ENCODE measurements at places on chromosomes 13 and 19.

GRCh38 chr13:81207231-81207630, 866.3 kb upstream of the SPRY2 start:
- DNase-seq, result no peak

DNA sequence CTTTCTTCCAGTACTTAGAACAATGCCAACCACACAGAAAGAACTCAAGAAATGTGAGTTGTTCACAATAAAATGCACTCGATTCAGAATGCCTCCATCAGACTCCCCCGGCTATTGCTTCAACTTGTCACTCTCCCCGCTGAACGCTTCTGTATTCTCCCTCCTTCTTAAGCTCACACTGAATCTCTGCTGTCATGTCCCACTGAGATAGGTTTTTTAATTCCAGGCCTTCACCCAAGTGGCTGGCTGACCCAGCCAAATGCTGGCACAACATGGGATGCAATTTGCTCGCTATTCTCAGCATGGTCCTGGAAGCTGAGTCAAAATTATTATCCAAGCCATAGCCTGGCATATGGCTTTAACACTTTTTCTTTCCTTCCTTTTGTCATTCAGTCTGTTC, 76.8 kb upstream of the SERP2 start:
- DNase-seq, result no peak

DNA sequence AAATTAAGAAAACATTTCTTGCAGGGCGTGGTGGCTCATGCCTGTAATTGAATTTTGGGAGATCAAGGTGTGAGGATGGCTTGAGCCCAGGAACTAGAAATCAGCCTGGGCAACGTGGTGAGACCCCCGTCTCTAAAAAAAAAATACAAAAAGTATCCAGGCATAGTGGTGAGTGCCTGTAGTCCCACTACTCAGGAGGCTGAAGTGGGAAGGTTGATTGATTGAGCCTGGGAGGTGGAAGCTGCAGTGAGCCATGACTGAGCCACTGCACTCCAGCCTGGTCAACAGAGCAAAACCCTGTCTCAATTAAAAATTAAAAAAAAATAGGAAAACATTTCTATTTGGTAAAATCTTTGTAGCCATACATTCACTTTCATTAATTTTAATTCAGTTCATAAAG, 526.5 kb downstream of the PCDH9 start:
- DNase-seq, result no peak

- no peak for DNase-seq
These were observed 258.8 kb downstream of the ZNF536 start for GRCh38 chr19:30631033-30631370.

DNA sequence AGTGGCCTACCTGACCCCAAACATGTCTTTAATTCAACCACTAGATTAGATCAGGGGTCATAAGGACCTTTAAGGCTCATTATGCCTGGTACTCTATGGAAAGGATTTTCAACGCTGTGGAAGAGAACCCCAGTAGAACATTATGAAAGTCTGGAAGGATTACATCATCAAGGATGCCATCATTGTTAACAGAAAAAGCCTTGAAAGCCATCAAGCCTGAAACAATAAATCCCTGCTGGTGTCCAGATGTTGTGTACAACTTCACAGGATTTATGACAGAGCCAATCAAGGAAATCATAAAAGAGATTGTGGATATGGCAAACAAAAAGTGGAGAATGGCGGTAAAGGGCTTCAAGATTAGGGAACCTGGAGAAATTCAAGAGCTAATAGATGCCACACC, 59.7 kb downstream of the NAA16 start:
- DNase-seq, result no peak

DNA sequence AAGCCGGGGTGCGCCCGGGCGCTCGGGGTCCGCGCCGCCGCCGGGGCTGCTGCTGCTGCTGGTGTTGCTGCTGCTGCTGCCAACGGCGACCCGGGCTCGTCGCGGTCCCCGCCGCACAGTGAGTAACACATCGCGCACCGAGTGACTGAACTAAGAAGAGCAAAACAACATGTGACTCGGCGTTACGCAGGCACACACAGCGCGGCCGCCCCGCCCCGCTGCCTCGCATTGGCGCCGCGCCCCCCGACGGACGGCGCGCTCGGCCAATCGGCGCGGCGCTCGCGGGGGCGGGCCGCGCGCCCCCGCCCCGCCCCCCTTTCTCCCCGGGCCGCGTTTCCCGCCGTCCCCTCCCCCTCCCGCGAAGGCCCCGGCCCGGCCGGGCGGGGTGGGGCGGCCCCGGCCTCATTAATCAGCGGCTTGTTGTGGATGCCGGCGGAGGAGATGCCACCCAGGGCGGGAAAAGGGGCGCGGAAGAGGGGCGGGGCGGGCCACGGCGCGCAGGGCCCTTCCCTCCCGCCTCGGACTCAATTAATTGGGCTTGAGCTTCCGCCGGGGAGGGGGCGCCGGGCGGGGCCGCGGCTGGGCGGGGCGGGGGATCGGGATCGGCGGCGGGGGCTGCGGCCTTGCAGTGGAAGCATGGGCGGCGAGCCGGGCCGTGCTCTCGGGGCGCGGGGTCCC, at the start of gene IRS2:
Gene IRS2, minus strand, starts transcription at position 127 of the 678 bp plus-strand sequence. CDS start 530 bp downstream, outside the sequence.
- DNase-seq, result peak; percentile 88

DNA sequence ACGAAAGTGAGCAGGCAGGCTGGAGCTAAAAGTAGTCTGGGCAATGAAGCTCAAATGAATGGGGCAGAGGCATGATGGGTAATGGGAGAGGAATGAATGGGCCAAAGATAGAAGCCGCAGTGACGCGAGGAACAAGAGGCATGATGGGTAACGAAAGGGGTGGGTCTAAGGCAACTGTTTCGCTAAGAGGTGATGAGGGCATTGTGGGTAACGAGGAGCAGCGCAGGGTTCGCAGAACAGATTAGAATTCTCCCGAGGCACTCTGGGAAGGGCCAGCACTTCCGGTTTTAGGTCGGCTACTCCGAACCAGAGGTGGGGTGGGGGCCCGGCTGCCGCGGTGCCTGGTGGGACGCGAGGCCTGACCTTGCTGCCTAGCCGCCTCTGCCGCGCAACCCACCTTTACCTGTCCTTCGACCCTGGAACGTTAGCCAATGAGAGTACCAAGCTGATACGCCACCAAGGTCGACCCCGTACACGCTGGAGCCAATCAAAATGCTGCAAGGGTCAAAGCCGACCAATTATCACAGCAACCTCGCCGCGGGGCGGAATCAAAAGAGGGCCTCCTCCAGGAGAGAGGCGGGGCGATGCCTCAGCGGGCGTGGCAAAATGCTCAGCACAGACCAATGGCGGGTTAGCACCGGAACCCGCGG, 563 bp upstream of the TOMM40 start:
- DNase-seq, result peak; percentile 100

- no peak for DNase-seq
These were observed 2.5 kb downstream of the SLC1A6 start for GRCh38 chr19:14977128-14977527.

DNA sequence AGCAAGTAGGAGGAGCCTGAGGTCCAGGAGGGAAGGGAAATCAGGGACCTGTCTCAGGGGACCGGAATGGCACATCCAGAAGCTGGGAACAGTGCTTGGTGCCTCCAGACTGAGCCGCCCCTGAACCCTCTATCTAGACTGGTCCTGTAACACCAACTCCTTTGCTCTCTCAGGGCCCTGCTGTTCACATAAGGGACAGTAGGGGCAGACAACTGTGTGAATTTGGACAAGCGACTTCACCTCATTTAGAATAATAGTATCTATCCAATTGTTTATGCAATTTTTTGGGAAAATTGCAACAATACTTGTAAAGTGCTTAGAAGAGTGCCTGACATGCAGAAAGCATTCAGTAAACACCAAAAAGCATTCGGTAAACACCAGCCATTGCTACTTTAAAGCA, 14.0 kb downstream of the SYMPK start:
- DNase-seq, result no peak

- no peak for DNase-seq
These were observed 7.9 kb upstream of the PDE4A start for GRCh38 chr19:10412257-10412977.

- no peak for DNase-seq
These were observed 9.1 kb upstream of the SPACA7 start for GRCh38 chr13:112366907-112367646.

DNA sequence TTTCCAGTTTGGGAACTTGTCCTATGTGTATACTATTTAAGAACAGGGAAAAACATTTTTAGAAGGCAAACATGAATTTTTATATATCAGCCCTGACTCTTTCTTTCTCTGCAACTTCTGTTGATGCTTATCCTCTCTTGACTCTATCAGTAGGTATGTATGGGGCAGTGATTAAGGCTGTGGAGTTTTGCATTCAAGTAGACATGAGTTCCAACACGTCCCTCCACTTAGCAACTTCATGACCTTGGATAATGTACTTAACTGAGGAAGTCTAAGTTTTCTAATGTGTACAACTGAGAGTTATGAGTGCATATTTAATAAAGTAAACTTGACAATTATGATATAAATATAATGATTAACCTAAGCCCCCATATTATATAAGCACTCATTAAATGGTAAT, 414.6 kb downstream of the TDRD3 start:
- DNase-seq, result no peak

DNA sequence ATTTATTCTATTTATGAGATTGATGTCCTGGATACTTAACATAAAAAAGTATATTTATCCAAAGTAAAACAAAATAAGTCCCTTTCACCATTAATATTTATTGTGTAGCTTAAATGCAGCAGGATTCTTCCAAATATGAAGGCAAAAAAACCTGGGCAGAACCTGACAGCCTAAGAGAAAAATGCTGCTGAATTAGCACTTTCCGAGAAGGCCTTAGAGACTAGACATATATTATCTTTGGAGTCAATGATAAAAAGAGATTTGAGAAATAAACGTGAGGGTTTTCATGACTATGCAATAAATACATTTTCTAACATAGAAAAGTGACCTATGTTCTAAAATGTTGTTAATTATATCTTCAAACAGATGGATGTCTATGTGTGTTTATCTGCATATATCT, 566.9 kb downstream of the PCDH9 start:
- no peak for DNase-seq

GRCh38 chr19:33832633-33833032, 36.0 kb downstream of the KCTD15 start:
- no peak for DNase-seq

DNA sequence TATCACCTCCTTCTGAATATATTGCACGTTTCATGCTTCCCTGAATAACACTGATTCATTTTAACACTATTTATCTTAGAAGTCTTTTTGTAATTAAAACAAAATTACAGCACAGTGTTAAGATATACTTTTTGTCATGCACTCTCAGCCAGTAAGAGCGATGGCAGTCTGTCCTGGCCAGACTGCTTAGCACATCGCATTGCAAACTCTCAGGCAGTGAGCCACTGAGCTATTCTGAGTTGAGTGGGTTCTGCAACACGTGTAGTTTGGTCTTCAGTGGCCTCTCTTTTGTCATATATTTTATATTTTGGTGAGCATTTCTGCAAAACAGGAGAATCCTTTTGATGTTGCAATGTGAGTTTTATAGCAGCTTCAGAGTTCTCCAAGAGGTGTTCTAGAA, 332.1 kb downstream of the HS6ST3 start:
- DNase-seq, result no peak

- DNase-seq, result no peak
These were observed 5.6 kb upstream of the MEDAG start for GRCh38 chr13:30900436-30900835.

DNA sequence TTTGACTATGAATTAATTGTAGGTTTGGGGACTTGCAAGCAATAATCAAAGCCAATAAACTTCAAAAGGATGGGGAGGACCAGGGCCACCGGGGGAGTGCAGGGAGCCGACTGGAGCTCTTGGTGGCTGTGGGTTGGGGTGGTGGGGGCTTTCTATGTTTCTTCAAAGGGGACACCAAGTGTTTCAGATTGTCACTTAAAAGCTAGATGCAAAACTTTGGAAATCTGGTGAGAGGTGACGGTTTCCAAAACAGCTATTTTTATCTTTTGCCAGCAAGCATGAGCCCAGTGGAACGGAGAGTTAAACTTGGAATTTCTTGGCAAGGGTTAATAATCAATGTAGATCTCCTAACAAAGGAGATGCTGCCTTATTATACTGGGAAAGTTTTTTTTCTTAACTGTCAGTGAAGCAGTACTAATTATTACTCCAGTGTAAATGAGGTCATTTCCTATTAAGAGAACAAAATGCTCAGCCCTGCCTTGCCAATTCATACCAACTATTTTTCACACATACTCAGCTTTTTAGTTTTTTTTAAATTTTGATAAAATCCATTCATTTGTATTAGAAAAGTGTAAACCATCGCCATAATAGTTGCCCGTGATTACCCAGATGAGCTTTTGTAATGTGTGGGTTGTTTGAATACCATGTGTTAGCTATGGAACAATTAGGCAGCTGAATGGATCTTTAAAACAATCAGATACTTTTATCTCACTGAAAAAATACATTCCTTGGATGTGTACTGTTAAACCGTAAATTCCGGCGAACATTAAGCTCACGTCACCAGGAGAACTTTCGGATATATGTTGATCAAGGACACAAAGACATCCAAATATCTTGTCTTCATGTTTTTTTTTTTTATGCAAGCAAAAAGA, 95.9 kb upstream of the ZNF536 start:
- DNase-seq, result no peak

DNA sequence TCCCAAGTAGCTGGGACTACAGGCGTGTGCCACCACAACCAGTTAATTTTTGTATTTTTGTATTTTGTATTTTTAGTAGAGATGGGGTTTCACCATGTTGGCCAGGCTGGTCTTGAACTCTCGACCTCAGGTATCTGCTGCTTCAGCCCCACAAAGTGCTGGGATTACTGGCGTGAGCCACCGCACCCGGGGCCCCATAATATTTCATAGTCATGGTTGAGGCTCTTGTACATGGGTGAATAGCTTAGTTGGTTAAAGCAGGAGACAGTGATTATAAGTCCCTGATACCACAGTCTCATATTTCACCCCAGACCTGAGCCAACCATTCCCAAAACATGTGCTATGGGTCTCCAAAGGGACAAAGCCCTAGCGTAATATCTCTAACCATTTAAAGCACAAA, 26.1 kb downstream of the MBNL2 start:
- no peak for DNase-seq

- DNase-seq, result no peak
These were observed 35.1 kb downstream of the USPL1 start for GRCh38 chr13:30652746-30653386.

GRCh38 chr19:14023404-14024235, 4.3 kb upstream of the RLN3 start:
- peak; percentile 53 for DNase-seq

GRCh38 chr19:49393881-49394280, 5.8 kb downstream of the KASH5 start:
- no peak for DNase-seq

DNA sequence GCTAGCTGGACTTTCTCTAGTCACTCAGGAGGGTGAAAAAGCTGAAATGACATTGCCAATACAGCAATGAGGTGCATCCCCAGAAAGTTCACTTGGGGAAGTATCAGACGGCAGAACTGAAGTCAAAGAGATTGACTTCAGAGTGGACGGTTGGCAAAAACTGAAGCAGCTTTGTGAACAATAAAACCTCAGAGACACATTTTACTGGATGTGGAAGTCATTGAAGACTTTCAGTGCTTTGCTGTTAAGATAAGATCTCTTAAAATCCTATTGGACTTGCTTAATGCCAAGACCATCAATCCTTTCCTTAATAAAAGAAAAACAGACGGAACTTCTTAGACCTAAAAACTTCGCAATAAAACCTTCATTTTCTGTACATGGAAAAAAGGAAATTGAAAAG, 103.7 kb downstream of the ABCC4 start:
- DNase-seq, result no peak
